ENCODE measurements at places on chromosomes 6 and 20. TPM values are rescaled to one million over a fixed set of nuclear protein-coding genes. Genes with fewer than 3 reads are reported as not detected.

TP53TG5 gene
- not detected for total RNA-seq

- H3K4me3 ChIP-seq: peak overlapping the region; percentile 38
- no peak overlapping the region for H3K27ac ChIP-seq
- no peaks in the 10 kb centered on the region for H3K27me3 ChIP-seq
These were observed 4.4 kb upstream of the OLIG3 start for GRCh38 chr6:137498481-137499190.

- peaks cover 29% of the 10 kb centered on the region for H3K4me1 ChIP-seq
- H3K4me3 ChIP-seq: peak overlapping the region; percentile 72
- H3K27ac ChIP-seq: no peak overlapping the region
- H3K36me3 ChIP-seq: no peaks in the 10 kb centered on the region
- DNase-seq: peak; percentile 81
These were observed 1.1 kb upstream of the TMEM74B start for GRCh38 chr20:1185790-1186334.

DNA sequence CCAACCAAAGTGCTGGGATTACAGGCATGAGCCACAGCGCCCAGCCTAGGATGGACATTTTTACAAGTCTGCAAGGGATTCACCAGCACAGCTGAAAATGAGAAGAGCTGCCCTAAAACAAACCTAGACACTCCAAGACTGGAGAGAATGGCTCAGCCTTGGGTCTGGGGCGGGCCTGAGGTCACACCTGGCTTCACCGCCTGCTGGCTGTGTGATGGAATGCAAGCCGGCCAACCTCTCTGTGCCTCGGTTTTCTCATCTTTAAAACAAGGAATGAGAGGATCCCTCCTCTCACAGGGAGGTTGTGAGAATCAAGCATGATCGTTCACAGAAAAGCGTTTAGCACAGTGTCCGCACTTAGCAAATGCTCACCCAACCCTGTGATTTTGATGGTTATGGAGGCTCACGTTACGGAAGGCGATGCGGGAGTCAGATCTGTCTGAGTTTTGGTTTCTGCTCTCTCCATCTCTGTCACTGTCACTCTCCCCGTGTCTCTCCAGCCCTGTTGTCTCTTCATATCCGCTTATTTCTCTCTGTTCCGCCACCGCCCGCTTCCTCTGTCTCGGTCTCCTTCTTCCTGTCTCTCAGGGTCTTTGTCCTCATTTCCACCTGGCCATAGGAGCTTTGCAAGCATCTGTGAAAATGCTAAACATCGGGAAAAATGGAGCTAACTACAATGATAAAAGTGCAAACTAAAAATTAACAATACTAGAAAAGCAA, 47.6 kb downstream of the CEBPB start:
- H3K27ac ChIP-seq: no peak overlapping the region
- H3K4me3 ChIP-seq: no peak overlapping the region
- no peaks in the 10 kb centered on the region for H3K4me1 ChIP-seq
- H3K27me3 ChIP-seq: no peaks in the 10 kb centered on the region

DNA sequence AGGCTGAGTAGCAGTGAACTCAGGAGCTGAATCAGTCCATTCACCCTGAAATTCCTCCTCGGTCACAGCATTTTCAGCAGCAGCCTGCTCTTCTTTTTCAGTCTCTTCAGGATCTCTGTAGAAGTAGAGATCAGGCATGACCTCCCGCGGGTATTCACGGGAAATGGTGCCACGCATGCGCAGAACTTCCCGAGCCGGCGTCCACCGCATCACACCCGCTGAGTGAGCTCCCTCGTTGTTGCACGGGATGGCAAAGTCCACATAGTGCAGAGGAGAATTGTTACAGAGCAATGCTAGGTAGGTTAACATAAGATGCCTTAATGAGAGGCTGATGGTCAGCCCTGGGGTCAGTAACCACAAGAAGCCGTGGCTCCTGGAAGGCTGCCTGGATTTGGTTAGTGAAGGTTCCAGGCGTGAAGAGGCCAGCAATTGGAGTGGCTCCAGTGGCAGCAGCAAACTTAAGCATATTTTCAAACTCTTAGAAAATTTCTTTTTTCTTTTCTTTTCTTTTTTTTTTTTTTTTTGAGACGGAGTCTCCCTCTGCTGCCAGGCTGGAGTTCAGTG, 113.5 kb upstream of the HDAC2 start:
- no peak overlapping the region for H3K4me3 ChIP-seq
- H3K36me3 ChIP-seq: no peaks in the 10 kb centered on the region
- no peak for DNase-seq
- H3K27me3 ChIP-seq: no peaks in the 10 kb centered on the region
- no peaks in the 10 kb centered on the region for H3K4me1 ChIP-seq
- H3K27ac ChIP-seq: no peak overlapping the region

RIPOR3 gene
- 0.18 TPM for total RNA-seq

GRCh38 chr20:13105039-13105438, 96.3 kb downstream of the SPTLC3 start:
- peaks cover 5% of the 10 kb centered on the region for H3K36me3 ChIP-seq
- H3K27me3 ChIP-seq: no peaks in the 10 kb centered on the region
- peak; percentile 42 for DNase-seq
- H3K4me1 ChIP-seq: peaks cover 55% of the 10 kb centered on the region
- H3K4me3 ChIP-seq: no peak overlapping the region

CDH22 gene
- total RNA-seq: 0.11 TPM

GRCh38 chr6:320351-321157, 28.3 kb downstream of the DUSP22 start:
- H3K27me3 ChIP-seq: no peaks in the 10 kb centered on the region
- no peak overlapping the region for H3K27ac ChIP-seq
- H3K4me1 ChIP-seq: no peaks in the 10 kb centered on the region
- no peak for DNase-seq

DNA sequence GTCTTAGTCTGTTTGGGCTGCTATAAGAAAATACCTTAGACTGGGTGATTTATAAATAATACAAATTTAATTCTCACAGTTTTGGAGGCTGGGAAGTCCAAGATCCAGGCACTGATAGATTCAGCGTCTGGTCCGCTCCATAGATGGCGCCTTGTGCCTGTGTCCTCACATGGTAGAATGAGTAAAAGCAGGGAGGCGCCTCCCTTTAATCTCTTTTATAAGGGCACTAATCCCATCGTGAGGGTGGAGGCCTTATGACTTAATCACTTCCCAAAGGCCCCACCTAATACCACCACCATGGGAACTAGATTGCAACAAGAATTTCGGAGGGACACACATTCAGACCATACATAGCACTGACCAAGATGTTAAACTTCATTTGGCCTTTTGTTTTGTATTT, 91.2 kb upstream of the TMEM181 start:
- H3K27me3 ChIP-seq: no peaks in the 10 kb centered on the region
- no peak overlapping the region for H3K27ac ChIP-seq
- peaks cover 35% of the 10 kb centered on the region for H3K4me1 ChIP-seq

- DNase-seq: no peak
- no peaks in the 10 kb centered on the region for H3K27me3 ChIP-seq
- no peak overlapping the region for H3K27ac ChIP-seq
- H3K36me3 ChIP-seq: no peaks in the 10 kb centered on the region
These were observed 4.8 kb upstream of the ASF1A start for GRCh38 chr6:118889163-118889562.

GRCh38 chr6:38273325-38273724, 366.4 kb downstream of the BTBD9 start:
- H3K27ac ChIP-seq: no peak overlapping the region
- no peak for DNase-seq
- H3K4me3 ChIP-seq: no peak overlapping the region
- no peaks in the 10 kb centered on the region for H3K4me1 ChIP-seq
- no peaks in the 10 kb centered on the region for H3K27me3 ChIP-seq

DNA sequence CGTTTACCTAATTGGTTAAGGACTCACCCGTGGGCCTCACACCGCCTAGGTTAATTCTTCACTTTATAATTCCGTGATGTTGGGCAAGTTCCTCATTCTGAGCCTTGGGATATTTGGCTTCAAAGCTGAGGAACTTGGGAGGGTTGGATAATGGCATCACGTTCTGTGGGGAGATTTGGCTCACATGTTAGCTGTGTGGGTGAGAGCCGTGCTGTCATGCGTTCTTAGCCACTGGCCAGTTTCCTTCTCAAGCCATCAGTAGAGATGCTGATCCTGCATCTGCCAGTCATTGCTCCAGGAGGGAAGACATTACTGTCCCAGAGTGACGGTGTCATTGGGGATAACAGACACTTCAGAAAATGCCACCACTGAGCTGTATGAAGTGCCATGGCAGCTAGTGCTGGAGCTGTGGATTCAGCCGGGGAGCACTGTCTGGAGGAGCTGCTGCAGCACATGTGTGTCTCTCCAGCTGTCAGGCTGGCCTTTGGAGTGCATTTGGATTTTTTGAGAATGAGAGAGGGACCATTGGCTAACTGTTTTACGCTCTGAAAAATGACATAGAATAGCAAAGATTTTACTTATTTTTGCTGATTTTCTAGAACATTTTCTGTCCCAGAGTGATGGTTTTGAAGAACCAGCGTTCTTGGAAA, 16.5 kb downstream of the IGF2R start:
- no peaks in the 10 kb centered on the region for H3K36me3 ChIP-seq
- no peaks in the 10 kb centered on the region for H3K27me3 ChIP-seq
- H3K27ac ChIP-seq: no peak overlapping the region
- no peaks in the 10 kb centered on the region for H3K4me1 ChIP-seq
- DNase-seq: no peak

ASIP gene
- not detected for total RNA-seq

DNA sequence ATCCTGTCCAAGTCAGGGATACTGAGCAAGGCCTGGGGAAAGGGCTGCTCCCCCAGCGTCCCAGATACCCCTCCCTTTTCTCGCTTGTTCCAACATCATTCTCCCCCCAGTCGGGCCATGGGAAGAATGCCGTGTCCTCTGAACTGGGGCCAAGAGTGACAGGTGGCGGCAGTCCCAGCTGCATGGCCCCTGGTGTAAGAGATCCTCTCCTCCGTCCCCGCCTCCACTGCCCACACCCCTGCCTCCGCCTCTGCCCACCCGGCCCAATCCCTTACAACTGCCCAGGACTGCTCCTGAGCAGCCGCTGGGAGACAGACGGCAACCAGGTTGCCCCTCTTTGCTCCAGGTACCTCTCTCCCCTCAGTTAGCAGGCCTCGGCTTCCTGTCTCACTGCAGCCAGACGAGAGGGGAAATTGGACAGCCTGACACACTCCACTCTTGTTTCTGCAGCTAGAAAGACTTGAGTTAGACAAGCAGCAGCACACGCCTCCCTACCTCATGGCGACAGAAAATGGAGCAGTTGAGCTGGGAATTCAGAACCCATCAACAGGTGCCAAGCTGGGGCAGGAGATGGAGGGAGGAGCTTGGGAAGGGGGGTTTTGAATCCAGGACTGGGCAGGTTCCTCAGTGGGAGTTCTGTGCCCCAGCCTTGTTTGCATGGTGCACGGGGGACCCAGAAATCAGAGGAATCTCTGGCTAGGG, at the start of gene MYLK2:
TSS of gene MYLK2 (plus strand) at position 274 of the 702 bp plus-strand sequence. CDS start at position 499, 225 bp downstream.
- no peaks in the 10 kb centered on the region for H3K36me3 ChIP-seq
- DNase-seq: no peak
- no peaks in the 10 kb centered on the region for H3K27me3 ChIP-seq
- no peak within 1 kb of the TSS for H3K27ac ChIP-seq
- H3K4me3 ChIP-seq: no peak within 1 kb of the TSS
- no peaks in the 10 kb centered on the region for H3K4me1 ChIP-seq

DNA sequence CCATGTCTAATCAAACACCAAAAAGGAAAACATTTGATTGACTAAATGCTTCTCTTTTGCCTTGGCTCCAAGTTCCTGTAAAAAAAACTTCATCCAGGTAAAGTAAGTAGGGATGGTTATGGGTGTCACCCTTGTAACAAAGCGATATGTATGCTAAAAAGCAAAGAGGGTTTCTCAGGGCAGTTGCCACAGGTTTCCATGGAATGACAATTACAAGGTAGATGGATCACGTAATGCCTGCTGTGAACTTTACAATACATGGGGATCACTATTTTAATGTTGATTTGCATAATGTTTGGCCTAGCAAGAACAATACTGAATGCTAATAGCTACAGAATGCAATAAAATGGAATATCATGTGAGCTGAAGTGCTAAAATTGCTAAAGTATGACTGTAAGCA, 2.9 kb upstream of the BMP2 start:
- no peak overlapping the region for H3K27ac ChIP-seq
- no peaks in the 10 kb centered on the region for H3K27me3 ChIP-seq
- no peak for DNase-seq
- peaks cover 15% of the 10 kb centered on the region for H3K4me1 ChIP-seq
- no peak overlapping the region for H3K4me3 ChIP-seq

BPI gene
- total RNA-seq: not detected

GRCh38 chr20:17849901-17850683, 118.5 kb downstream of the SNX5 start:
- peak overlapping the region; percentile 32 for H3K27ac ChIP-seq
- peaks cover 32% of the 10 kb centered on the region for H3K4me1 ChIP-seq
- H3K36me3 ChIP-seq: no peaks in the 10 kb centered on the region
- H3K27me3 ChIP-seq: no peaks in the 10 kb centered on the region
- no peak for DNase-seq

RSPO4 gene
- total RNA-seq: 0.41 TPM

DNA sequence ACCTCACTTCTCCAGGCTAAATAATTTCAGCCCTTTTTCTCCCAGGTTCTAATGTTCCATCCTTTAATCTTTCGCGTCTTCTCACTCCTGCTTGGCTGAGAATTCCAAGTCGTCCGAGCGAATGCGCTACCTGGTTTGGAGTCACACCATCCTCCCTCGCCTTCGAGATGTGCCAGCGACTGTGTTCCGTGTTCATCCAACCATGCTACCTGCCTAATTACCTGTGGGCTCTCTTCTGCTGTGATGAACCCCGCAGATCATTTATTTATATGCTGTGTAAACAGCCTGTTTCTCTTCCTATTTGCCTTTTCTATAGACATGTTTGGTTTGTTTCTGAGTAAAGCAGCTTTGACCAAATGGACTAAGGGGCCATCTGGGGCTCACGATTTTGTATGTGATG, 83.5 kb upstream of the TMEM181 start:
- no peak for DNase-seq
- peak overlapping the region; percentile 88 for H3K27ac ChIP-seq
- no peak overlapping the region for H3K4me3 ChIP-seq
- H3K4me1 ChIP-seq: peaks cover 34% of the 10 kb centered on the region
- H3K27me3 ChIP-seq: no peaks in the 10 kb centered on the region
- no peaks in the 10 kb centered on the region for H3K36me3 ChIP-seq

- 0 out of 2 replicates have a peak, but pooled peaks cover 3% of the 10 kb centered on the region for H3K4me1 ChIP-seq
- no peak for DNase-seq
- H3K27me3 ChIP-seq: no peaks in the 10 kb centered on the region
- no peak overlapping the region for H3K27ac ChIP-seq
These were observed 5.3 kb downstream of the RNF144B start for GRCh38 chr6:18392346-18392877.

GRCh38 chr6:38188677-38189335, 369.3 kb downstream of the ZFAND3 start:
- H3K36me3 ChIP-seq: no peaks in the 10 kb centered on the region
- no peak overlapping the region for H3K27ac ChIP-seq
- no peak for DNase-seq
- no peaks in the 10 kb centered on the region for H3K4me1 ChIP-seq
- H3K27me3 ChIP-seq: no peaks in the 10 kb centered on the region

ZC2HC1B gene
- total RNA-seq: not detected

CASP8AP2 gene
- total RNA-seq: 19.3 TPM

IP6K3 gene
- 0.45 TPM for total RNA-seq
